AG09309 (cell line): ENCODE measurements at places on chromosomes 7 and 10.

DNA sequence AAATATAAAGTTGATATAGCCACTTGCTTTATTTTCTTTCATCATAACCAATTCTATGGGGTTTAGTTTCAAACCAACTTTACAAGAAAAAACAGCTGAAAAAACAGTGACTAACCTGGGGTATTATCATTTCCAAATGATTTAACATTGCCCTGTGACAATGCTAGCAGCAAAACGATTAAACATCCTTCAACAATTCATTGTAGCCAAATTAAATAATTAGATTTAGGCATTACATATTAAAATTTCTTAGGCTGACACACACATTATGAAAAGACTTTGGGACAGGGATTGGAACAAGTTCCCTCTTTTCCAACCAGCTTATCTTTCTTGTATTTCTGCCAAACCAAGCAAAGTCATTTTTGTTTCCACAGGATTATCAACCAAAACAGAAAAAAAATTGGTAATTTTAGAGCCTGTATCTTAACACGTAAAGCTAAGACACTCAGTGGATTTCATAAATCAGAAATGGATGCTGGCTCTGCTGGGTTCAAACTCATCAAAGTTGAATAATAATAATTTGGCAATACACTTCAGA lies 84.0 kb downstream of the SEMA3D start:
- peak; percentile 91 for DNase-seq

DNA sequence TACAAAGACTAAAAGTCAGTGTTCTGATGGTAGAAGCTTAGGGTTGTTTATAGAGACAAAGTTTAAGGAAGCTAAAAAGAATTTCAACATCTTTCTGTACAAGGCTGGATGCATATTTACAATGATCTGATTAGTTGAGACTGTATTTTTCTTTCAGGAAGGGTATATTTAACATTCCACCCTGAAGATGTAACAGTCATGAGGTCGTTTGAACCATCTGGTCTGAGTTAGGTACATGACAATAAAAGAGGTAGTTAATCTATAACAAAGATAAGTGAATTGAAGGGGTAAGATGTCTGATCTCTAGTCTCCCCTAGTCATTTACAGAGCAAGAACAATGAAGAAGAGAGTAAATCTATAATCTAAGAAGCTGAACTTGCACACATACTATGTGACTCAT lies 821.2 kb downstream of the CNTNAP2 start:
- DNase-seq, result no peak

- DNase-seq, result no peak
Measured at GRCh38 chr7:100546926-100547800, 8.2 kb downstream of the AGFG2 start.

DNA sequence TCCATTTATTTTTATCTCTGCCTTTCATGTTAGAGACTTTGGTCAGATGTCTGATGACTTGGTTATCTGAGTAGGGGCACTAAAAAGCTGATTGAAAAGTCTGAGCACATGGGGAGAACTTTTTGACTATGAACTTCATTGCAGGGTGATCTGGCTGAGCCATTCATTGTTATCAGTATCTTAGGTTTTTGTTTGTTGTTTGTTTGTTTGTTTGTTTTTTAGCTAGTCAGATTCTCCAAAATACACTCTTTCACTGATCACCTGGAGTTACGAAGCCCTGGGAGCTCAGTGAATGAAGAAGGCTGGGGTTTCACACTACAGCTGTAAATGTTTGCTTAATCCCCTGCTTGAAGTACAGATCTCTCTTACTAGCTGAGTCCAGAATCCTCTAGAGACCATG lies 28.6 kb upstream of the DLG5 start:
- DNase-seq, result no peak
